ENCODE measurements at places on chromosomes 3 and 15. TPM values are rescaled to one million over a fixed set of nuclear protein-coding genes. Genes with fewer than 3 reads are reported as not detected.

- no peak for DNase-seq
Observed at GRCh38 chr3:142148044-142148791, 1.1 kb downstream of the TFDP2 start.

DNA sequence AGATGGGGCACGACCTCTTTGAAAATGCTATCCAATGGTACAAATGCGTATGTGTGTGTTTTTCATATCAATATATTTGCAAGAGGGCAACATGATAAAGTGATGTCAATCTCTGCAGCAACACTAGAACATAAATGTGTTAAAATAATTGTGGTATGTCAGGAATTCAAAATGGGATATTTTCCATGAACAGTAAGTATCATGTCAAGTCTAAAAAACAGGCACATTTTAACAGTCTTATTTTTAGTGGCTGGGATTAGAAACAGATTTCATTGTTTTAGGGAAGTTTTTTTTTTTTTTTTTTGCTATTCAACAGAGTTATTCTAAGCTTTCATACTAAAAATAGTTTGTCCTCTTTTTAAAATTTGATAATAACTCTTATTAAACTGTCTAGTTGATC is 209.8 kb downstream of the GAP43 start:
- DNase-seq = no peak

- DNase-seq = no peak
Observed at GRCh38 chr3:107373896-107374295, 3.3 kb upstream of the CCDC54 start.

DNA sequence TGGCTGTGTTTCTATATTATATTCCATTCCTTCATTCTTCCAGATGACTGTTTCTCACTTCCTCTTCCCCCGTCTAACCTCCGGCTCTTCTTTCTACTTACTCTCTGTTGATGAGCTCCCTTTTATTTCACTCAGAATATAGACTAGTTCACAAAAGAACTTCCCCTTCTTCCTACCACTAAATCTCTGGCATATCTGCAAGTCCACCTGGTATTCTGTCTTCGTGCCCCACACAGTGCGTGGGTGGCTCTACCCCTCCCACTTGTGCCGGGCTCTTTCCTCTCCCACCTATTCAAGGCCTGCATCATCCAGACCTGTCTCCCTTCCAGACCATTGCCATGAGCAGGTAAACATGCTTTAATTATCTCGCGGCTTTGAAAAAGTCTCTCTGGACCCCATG is 73.0 kb downstream of the SCN10A start:
- DNase-seq = no peak

The UNC13C gene
- not detected for total RNA-seq

The BSN gene
- 0.23 TPM for total RNA-seq

DNA sequence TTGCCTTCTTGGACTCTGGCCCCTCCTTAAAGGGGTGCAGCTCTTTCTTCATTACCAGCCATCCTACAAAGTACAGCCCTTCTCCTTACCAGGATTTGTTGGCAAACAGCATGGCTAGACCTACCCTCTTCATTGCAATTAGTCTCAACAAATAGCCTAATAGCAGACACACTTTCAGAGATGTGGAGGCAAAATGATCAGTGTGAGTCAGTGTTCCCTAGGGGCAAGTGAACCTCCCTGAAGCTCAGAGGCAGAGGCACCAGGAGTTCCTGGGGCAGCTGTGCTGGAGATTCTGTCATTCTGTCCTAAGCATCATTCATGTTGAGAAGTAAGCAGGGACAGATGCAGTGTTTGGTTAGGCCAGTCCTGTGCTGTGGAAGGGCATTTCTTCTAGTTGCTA is 14.6 kb upstream of the MECOM start:
- DNase-seq = no peak

The CLSTN2 gene
- not detected for total RNA-seq

- DNase-seq = no peak
Observed at GRCh38 chr15:31887246-31887645, 143.1 kb upstream of the CHRNA7 start.

The PYGO1 gene
- not detected for total RNA-seq

- DNase-seq = no peak
Observed at GRCh38 chr15:77027111-77027696, 32.3 kb downstream of the PSTPIP1 start.

- no peak for DNase-seq
Observed at GRCh38 chr3:72721683-72722381, 126.4 kb downstream of the SHQ1 start.

The SAMD7 gene
- not detected for total RNA-seq

DNA sequence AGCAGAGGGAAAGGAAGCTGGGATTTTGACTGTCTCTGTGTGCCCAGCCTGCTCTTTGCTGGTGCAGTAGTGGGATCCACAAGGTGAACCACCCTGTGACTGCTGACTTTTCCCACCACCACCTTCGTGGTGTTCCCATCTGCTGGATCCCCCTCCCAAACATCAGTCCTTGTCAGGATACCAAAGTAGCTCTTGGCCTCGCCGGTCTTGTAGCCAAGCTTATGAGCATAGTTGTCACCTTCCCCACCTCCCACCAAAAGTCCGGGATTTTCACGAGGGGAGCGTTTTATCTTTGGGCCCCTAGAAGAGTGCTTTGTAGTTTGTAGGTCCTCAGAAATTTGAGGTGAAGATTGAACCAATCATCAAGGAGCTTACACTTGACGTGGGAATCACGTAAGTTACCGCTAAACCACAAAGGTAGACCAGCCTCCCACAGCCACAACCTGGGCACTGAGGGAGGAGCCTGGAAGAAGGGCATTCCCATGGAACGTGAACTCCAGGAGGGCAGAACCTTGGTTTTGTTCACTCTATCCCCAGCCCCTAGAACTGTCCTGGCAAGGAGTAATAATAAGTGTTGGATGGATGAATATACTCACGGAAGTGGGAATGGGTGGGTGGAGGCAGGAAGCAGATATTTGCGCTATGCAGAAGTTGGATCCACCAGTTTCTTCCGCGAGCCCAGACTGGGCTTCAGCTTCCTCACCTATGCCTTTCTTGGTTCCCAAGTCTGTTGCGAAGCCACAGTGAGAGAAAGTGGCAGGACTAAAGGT is 814 bp upstream of the TEX264 start:
- no peak for DNase-seq

The TRAT1 gene
- 35.5 TPM for total RNA-seq

The PRSS50 gene
- total RNA-seq = not detected

DNA sequence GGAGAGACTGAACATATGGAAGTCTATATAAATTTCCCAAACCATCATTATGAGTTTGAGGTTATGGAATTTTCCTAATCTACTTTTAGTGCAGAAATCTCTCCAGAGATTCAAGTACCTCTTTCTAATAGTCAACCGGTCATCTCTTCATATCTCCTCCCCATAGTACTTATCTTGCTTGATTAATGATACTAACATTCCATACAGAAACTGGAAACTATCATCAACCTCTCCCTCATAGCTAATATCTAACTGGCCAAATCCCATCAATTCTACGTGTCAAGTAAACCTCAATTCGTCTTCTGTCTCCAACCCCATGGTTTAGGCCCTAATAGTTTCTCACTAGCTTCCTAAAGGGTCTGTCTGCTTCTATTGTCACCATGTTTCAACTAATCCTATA is 44.4 kb upstream of the VGLL3 start:
- no peak for DNase-seq

GRCh38 chr15:80817901-80818300 is 38.7 kb downstream of the CEMIP start:
- no peak for DNase-seq

- DNase-seq = no peak
Observed at GRCh38 chr3:185332026-185332735, 30.8 kb upstream of the MAP3K13 start.

The ZNF80 gene
- 1.7 TPM for total RNA-seq

DNA sequence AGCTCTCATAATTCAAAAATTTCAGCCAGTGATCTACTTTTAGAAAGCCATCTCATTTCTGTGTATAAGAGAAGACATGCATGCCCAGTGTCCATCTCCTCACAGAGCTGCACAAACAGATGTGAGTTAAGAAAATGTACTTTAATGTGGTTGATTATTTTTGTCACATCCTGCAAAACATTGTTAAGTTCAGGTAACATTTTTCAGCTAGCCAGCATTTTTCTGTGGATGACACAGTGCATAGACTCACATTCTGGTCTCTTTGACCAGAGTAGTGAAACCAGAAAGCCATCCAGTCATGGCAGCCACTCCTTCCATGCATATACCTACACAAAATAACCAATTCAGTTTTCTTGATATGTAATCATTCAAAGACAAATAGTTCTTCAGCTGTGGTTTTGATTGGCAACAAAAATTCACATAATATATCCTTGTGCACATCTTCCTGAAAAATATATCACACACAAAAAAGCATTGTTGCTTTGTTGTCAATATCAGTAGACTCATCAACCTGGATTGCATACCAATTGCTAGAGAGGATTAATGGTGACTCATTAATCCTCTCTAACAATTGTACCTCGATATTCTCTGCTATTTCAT is 2.1 kb upstream of the PLSCR1 start:
- no peak for DNase-seq

DNA sequence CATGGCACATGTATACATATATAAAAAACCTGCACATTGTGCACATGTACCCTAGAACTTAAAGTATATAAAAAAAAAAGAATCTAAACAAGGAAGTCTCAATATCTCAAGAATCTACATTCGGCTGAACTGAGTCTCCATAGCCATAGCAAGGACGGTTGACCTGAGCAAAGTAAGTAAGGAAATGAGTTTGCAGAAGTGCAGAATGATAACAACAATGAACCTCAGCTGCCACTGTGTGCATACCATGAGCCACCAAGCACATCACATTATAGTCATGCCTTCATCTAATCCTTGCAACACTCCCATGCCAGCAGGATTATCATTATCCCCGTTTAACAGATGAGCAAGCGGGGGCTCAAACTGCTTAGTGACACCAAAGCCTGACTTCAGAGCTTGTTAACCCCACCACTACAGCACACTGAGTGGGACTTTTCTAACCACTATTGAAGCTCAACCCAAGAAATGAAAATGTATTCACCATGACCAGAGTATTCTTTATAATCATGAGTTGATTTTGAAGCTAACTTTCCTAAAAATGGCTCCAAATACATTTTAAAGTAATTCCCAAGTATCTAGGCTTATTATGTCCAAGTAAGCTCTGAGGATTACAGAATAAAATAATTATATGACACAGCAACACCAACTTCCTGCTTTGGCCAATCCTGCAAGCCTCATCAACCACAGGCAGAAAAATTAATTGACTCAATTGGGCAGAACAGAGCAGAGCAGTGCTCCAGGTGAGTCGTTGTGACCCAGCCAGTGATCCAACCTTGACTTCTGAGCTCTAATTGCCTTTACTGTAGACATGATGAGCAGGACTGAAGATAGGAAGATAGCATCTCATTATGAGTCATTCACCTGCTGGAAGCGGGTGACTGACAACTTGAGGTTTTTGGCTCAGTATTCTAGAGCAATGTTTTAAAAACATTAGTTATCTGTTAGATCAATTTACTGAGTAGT is 47.3 kb upstream of the IL12A start:
- no peak for DNase-seq

DNA sequence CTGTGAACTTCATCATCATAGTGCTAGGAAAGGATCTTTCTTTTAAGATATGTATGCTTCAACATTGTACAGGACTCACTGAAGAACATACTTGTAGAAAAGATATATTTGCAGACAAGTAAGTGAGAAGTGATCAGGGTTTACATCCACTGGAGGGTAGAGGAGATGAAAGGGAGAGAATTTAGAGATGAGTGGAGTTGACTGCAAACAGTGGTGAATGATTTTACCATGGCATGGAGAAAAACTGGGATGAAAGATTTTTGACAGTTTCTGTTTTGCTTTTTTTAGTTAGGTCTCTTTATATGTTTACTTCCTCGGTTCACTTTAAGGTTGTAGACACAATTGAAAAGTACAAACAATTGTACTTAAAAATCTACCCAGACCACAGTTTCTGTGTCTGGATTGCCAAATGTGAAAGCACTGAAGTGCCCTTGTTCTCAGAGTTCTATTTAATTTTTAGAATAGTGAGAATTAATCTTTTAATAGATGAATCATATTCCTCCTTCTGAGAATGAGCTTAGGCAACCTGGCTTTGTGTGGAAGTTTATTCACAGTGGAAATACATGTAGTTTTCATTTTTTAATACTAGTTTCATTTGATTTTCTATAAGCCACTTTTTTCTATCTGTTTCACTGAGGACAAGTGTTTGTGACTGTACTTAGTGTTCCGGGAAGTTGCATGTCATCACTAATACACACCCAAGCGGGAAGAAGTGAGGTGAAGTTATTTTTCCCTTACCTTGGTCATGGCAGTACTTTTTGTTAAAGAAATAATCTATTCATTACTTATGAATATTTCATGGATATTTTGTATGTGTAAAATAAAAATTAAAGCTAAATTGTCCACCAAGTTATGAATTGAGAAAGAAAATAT is 1.8 kb upstream of the GPR171 start:
- DNase-seq = no peak

The FBLN2 gene
- 9.5 TPM for total RNA-seq

DNA sequence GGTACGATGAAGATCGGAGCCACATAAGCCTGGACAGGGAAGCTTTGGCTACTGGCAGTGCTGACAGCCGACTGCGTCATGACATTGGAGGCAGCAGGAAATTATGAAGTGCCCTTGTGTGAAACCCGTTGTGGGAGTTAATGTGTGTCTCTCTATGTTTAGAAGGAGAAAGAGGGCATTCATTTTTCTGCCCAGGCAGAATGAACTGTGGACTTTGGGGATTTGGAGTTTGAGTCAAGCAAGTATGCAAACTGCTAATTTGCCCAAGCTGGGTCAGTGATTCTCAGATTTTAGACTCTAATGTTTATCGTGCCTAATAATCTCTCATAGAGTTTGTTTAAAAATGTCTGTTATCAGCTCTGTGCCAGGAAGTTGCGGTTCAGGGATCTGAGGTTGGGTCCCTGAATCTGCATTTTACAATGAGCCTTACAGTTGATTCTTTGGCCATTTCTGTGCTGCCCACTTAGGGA is 5.6 kb downstream of the CTXND1 start:
- DNase-seq = no peak

GRCh38 chr3:171803044-171803443 is 7.2 kb downstream of the PLD1 start:
- no peak for DNase-seq

- no peak for DNase-seq
Observed at GRCh38 chr3:47197287-47197686, 33.4 kb upstream of the SETD2 start.

DNA sequence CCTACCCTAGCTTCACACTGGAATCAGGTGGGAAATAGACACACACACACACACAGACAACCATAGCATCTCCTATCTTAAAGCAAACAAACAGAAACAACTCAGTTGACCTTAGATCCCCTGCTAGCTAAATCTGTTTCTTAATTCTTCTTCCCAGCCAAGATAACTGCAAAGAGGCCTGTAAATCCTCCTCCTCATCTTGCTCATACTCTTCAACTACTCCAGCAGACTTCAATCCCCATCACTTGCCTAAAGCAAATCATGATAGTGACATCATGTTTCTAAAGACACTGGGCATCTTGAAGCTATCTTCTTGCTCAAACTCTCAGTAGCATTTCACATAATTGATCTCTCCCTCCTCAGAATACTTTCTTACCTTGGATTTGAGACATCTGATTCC is 303.0 kb downstream of the RBMS3 start:
- DNase-seq = no peak

All from naive thymus-derived CD8-positive, alpha-beta T cell (primary cell).